ENCODE measurements at places on chromosomes 12 and 14.

- no peak for DNase-seq
Observed at GRCh38 chr12:12403264-12404248, 46.7 kb downstream of the BORCS5 start.

DNA sequence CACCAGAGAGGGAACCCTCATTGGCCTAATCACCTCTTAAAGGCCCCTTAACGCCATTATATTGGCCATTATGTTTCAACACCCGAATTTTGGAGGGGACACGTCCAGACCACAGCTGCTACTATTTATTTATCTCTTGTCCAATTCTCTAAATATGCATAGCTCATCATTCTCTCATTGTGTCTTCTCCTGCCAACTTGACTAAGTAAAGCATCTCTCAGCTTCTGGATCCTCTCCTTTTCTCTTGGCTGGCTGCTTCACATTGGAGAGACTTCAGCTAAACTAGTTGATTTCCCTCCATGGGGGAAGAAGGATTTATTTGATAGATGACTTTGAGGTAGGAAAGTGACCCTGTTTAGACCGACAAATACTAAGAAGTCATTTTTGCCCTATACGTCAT, 120.4 kb upstream of the KRR1 start:
- no peak for DNase-seq

- DNase-seq, result peak; percentile 87
Observed at GRCh38 chr14:23182372-23183157, 895 bp downstream of the SLC7A8 start.

- no peak for DNase-seq
Observed at GRCh38 chr14:100713705-100714104, 13.0 kb upstream of the DLK1 start.

DNA sequence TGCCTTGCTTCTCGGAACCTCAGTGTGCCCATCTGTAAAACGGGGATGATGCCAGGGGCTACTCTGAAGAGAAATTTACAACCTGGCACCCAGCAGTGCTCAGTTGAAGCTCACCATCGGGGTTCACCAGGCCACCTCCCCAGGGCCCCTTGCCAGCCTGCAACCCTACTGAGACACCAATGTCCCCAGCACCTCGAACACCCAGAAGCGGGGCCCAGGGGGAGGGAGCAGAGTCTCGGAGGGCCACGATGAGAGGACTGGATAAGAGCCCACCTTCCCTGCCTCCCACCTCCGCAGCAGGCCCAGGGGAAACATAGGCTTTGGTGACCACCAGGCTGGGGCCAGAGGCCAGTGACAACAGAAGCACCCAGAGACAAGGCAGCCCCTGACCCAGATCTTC, 22.4 kb downstream of the NCOR2 start:
- DNase-seq, result no peak

DNA sequence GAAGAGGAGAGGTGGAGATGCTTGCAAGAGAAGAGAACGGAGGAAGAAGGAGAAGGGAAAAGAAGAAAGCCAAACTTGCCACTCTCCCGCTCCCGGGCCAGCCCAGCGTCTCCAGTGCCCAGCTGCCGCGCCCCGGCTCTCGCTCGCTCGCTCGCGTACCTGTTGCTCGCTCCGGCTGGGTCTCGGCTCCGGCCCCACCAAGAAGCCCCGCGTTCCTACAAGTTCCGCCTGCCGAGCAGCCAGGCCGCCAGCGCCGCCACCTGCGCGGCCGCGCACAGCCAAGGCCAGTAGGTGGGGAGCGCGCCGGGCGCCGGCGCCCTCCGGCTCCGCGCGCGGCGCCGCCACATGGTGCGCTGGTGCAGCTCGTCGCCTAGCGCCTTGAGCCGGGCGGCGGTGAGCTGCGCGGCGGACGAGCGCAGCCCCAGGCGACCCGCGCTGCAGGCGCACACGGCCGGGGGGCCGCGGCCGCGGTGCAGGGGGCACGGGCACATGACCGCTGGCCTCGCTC, 370 bp downstream of the HRK start:
- peak; percentile 92 for DNase-seq

DNA sequence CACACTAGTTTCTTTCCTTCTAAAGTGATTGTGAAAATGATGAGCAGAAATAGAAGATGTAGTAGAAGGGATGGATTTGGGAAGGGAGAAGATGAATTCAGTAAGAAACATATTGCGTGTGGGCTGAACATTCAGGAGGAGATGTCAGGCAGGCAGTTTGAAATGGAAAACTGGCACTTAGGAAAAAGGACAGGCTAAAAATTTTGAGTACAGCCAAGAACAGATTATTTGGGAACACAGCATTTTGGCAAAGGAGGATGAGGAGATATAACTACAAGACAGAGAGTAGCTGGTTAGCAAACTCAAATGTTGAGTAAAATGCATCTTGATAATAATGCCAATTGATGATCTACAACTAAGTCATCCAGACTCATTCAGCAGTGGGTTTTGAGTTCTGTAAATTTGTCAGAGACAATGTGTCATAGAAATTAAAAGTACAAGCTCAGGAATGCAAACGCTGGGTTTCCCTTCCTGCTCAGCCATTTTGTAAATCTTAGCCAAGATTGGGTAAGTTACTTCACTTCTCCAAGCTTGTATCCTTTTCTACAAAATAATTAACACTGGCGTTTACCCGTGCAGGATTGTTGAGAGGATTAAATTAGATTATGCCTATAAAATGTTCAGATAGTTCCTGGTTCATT, 255.0 kb downstream of the NAV3 start:
- no peak for DNase-seq
